Heart left ventricle (tissue), 16 donors: ENCODE measurements at places on chromosomes 6 and 20. TPM values are rescaled to one million over a fixed set of nuclear protein-coding genes. Genes with fewer than 3 reads are reported as not detected.

Gene OR2H2
- not detected for total RNA-seq

Gene TRIM31
- total RNA-seq = not detected

Gene KIF6
- total RNA-seq = 0.65 TPM

Gene MYLK2
- 0.18 TPM for total RNA-seq

Gene RGS17
- not detected for total RNA-seq
